GM19239 (cell line): ENCODE measurements at places on chromosomes 3 and 15.

GRCh38 chr15:62407216-62407615 lies 242.1 kb upstream of the C2CD4B start:
- no peak for DNase-seq

DNA sequence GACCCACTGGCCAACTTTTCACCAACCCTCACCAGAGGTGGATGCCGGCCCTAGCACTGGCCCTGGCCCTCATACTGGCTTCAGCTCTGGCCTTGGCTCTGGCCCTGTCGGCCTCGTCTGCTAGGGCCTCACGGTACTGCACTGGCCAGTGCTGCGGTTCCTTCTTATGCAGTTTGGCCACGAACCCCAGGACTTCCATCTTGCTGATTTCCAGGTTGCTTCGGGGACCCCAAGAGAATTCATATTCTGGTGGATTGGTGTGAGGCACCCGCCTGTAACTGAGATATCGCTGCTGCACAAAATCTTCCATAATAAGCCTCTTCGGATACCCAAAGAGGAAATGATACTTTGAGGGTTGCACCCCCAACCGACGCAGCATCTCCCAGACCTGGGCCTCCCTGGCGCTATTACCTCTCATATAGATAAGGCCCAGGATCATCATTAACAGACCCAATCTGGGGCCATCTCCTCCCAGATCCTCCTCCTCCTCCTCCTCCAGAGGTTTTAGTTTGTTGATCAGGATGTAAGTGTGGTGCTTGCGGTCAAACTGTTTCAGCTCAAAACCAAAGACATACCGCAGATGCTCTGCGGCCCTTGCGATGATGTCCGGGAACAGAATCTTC lies 883 bp downstream of the MAGEF1 start:
- peak; percentile 42 for DNase-seq

GRCh38 chr3:1766384-1766783 lies 332.3 kb upstream of the CNTN4 start:
- DNase-seq, result no peak

DNA sequence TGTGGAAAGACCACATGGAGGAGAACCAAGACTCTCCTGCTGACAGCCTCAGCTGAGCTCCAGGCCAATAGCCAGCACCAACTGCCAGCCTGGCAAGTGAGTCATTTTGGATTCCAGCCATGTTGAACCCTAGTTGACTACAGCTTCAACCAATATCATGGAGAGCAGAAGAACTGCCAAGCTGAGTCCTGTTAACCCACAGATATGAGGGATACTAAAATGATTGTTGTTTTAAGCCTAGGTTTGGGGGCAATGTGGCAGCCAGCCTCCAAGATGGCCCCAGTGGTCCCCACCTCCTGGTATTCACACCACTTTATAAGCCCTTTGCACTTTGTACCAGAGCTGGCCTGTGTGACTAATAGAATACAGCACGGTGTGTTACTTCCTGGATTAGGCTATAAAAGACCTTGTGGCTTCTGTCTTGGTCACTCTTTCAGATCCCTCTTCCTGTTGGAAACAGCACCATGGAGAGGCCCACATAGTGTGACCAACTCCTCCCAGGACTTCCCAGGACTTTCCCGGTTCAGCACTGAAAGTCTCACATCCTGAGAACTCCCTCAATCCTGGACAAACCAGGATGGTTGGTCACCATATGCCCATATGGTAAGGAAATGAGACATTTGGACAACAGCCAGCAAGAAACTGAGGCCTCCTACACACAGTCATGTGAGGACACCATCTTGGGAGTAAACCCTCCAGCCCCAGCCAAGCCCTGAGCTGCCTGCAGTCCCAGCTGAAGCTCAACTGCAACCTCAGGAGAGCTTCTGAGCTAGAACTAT lies 32.4 kb upstream of the CDV3 start:
- peak; percentile 26 for DNase-seq

GRCh38 chr3:145952536-145952935 lies 208.4 kb downstream of the PLOD2 start:
- no peak for DNase-seq

- DNase-seq, result peak; percentile 69
Observed at GRCh38 chr15:74383695-74384565, 16.5 kb upstream of the CYP11A1 start.

GRCh38 chr3:113219605-113220300 lies 8.4 kb downstream of the BOC start:
- DNase-seq, result no peak

- DNase-seq, result no peak
Observed at GRCh38 chr3:172543419-172543818, 20.2 kb upstream of the TNFSF10 start.
